ENCODE measurements at places on chromosomes 2 and 18.

DNA sequence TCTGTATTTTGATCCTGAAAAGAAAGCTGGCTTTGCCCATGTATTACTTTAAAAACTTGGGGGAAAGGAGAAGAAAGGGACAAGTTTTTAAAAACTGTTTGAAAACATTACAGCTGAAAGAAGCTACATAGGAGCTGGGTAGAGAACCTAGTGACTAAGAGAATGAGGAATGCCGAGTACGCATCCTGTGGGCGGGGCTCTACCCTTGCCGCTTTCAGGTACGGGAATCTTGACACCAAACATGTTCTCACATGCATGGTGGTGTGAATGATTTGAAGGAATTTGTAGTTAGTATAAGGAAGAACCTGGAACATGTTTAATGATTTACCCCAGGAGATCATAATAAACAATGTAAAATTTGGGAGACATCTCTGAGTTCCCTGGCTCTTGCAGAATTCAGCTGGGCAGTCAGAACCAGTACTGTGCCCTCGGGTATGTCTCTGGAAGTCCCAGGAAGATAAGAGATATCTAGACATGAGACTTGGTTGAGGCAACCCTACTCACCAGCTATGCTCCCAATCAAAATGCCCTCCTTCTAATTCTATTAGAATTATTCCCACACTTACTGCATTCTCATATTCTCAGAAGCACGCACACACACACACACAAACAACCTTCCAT is 16.5 kb upstream of the TGFA start:
- peak; percentile 40 for DNase-seq

- DNase-seq, result no peak
These were observed 55.5 kb downstream of the MAP4K4 start for GRCh38 chr2:101752716-101753616.

DNA sequence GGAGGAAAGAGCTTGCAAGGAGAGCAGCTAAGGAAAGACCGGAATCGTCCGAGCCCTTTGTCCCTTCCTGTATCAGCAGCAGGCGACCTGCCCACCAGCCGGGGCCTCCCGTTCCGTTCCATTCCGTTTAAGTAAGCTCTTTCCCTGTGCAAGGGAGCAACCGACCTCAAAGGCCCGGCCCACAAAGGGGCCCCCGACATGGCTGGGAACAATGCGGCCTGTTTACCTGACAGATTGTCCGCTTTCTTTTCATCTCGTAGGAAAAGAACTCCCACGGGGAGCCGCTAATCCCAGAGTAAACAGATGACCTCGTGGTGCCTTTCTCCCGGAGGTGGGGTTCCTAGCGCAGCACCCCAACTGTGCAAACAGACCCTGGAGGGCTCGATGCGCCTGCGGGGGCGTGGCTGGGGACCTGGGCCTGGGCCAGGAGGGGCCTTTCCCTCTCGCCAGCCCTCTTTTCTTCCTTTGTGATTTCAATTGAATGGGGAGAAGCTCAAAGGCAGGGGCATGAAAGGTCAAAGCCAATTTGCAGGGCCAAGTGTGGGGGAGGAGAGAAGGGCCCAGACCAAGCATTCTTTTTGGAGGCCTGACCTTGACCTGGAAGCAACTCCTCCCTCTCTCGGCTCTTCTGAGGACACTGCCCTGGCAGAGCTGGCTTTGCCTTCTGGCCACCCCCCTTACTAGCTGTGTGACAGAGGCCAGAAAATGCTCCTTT is 120.2 kb downstream of the INHBB start:
- peak; percentile 97 for DNase-seq

DNA sequence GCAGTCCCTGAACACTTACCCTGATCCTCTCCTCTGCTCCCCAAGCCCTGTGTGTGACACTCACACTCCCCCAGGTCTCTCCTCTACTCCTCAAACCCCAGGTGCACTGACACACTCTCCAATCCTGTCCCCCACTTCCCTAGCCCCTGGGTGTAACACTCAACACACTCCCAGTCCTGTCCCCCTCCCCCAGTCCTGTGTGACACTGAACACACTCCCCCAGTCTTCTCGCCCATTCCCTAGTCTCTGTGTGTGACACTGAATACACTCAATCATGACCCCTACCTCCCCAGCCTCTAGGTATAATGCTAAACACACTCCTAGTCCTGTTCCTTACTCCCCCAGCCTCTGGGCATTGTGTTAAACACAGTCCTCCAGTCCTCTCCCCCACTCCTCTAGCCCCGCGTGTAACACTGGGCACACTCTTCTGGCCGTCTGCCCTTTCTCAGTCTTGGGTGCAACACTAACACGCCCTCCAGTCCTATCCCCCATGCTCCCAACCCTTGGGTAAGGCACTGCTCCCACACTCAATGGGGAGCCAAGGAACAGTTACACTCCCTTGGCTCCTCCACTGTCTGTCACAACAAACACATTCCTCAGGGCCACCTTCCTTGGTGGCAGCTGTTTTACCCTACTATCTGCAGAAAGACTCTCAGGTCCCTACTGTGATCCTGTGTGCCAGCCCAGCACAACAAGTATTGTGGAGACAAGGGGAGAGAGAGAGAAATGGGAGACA is 82.5 kb upstream of the PKDCC start:
- DNase-seq, result no peak

- no peak for DNase-seq
These were observed 309.8 kb downstream of the C1D start for GRCh38 chr2:67752969-67753368.

- DNase-seq, result no peak
These were observed 19.3 kb upstream of the FRZB start for GRCh38 chr2:182885771-182886170.

GRCh38 chr2:196234672-196235071 is 63.3 kb upstream of the STK17B start:
- DNase-seq, result no peak

DNA sequence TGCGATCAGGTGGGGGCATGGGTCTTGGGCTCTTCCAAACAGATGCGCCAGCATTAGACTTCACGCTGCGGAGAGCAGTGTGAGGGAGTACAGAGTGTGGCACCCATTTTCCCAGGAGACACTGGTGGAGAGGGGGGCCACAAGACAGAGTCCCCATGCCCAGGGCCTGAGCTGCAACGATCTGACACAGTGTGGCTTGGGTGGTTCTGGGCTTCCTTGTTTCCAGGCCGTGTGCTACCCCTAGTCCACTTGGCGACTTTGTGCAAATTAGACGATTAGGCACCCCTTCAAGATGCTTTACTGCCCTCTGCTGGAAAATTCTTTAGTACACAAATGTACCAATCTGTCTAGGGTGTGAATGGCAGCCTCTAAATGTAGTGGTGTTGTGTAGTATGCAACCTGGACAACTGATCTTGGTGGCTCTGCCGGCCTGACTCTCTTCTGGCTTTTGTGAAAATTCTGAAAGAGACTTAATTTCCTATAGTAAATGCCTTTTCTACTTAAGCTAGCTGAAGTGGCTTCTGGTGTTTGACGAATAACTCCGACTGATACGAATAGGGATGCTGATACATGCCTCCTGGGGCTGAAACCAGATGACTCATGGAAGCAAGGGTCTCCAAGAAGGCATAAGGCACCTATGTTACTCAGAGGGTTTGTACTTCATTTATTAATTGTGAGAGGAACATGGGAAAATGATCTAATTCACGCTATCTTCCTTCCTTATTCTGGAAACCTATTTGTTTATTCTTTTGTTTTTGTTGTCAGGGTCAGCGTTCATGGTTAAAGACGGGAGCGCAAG is 92.3 kb upstream of the SMAD2 start:
- no peak for DNase-seq

- no peak for DNase-seq
These were observed 20.2 kb downstream of the LGALSL start for GRCh38 chr2:64474121-64474571.

DNA sequence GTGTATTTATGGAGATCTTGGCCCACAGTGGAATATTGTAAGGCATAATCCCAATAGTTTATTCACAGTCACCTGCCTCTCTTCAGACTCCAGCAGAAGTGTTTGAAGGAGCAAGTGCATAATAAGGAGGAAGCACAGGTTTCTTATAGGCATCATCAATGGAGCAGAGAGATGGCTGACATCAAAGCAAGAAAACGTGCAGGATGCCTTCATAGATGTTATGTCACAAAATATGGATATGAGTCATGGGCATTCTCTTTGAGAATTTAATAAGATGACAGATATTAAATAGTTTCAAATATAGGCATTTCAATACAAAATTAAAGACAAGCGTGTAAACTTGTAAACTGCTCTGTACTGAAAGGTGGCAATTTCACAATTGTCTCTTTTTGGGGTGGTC is 4.0 kb upstream of the RND3 start:
- DNase-seq, result no peak

- DNase-seq, result no peak
These were observed 1.7 kb downstream of the TMEM127 start for GRCh38 chr2:96264086-96264485.

GRCh38 chr2:64207573-64207972 is 63.4 kb upstream of the PELI1 start:
- no peak for DNase-seq

DNA sequence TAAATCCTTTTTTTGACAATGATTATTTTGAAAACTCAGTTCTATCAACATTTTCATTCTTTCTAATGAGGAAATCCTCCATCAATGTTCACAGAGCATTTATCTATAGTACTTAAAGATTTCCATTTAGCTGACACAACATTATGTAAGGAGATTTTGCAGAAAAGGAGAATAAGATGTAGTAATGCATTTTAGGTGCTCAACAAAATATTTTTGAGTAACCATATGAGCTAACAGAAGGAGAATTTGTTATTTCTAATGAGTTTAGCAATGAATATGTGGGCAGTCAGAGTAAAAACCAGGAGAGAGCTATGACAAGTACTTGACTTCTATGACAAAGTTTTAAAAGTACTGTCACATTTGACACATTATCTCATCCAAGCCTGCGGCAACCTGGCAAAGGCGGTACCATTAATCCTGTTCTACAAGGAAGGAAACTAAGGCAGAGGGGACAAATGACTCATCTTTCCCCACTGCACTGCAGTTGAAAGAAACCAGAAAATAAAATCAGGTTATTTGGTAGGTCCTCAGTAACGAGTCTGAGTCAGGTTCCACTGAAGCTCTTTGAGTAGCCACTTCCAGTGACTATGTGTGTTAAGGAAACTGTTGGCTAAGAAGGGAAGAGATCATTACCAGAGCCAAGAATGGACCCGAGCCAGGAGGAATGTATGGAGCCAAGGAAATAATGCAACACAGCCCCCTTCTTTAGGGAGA is 134.1 kb upstream of the ITGB6 start:
- no peak for DNase-seq

DNA sequence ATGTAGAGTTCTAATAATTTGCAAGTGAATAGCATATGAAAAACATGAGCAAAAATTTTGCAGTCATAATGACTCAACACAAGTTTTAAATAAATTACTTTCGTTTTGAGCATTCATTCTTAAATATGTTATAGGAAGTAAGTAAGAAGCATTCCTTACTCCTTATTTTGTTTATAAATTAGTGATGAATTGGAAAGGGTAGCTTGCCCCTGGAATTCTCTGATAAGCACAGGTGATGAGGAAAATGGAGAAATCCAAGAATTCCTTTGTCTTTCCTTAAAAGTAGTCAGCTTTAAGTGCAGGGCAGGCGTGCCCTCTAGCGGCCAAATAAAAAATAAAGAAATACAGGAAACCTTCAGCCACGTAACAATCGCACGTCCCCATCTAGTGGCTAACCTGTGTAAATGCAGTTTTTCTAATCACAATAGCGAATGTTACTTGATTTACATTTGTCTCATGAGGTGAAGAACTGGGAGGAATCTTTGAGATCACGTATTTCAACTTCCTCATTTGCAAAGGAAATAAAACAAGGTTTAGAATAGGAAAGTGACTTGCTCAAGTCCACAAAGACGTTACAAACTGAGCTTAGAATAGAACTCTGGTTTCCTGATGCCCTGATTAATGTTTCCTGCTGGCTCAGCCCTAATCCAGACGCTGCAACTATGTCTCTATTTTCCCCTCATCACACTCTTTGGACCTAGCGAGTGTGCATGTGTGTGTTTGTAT is 47.2 kb upstream of the ZNG1B start:
- peak; percentile 84 for DNase-seq

DNA sequence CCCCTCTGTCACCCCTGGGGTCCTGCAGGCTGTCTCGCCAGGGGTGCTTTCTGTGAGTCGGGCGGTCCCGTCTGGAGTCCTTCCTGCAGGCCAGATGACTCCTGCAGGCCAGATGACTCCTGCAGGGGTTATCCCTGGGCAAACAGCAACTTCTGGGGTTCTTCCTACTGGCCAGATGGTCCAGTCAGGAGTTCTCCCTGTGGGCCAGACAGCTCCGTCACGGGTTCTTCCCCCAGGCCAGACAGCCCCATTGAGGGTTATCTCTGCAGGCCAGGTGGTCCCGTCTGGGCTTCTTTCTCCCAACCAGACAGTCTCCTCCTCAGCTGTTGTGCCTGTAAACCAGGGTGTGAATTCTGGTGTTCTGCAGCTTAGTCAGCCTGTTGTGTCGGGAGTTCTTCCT is 27.6 kb downstream of the ADNP2 start:
- DNase-seq, result no peak

DNA sequence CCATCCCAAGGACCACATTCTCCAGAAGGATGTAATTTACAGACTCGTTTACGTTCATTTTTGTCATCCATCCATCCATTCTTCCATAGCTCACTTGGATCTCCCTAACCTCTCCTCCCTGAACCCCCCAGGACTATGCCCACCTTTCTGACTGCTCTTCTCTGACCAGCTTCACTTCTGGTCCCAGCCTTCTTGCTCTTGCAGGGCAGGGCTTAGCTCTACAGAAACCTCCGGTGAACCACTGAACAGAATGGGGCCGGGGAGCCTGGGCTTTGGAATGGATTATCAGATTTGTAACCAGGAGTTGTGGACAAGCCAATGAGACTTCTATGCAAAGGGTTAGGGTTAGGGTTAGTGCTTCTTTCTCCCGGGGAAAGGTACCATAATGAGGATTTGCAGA is 95.0 kb downstream of the TGFA start:
- DNase-seq, result no peak

DNA sequence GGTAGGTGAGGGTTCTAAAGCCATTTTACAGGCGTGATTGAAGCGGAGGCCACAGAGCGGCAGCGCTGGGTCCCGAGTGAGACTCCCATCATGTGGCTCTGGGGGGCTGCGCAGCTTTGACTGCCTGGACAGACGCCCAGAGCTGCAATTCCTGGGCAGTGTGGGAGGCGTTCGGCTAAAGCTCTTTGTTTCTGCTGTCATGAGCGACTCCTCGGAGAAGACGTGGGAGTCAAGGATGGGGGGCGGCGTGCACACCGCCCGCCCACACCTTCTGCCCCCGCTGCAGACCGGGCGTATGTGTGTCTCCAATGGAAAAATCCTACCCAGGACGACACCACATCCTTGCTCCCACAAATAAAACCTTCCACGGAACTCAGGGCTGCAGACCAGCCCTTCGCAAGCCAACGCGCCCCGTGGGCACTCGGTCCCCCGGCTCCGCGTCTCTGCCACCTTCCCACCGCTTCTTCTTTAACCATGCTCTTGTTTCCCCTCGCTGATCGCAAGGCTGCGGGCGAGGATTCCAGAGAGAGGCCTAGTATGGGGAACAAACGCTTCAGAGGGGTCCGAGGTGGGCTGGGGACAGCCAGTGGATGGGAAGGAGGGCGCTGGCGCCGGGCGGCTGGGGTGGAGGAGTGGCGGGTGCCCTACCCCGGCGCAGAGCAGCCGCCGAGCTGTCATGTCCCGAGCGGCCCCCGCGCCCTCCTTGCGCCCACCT is 680 bp upstream of the LBH start:
- DNase-seq, result peak; percentile 30

GRCh38 chr2:158487419-158487818 is 30.7 kb downstream of the PKP4 start:
- DNase-seq, result no peak

- DNase-seq, result no peak
These were observed 291.0 kb upstream of the DOK6 start for GRCh38 chr18:69109686-69110085.
